CD4-positive, CD25-positive, alpha-beta regulatory T cell (primary cell): ENCODE measurements at places on chromosomes 5 and 9.

DNA sequence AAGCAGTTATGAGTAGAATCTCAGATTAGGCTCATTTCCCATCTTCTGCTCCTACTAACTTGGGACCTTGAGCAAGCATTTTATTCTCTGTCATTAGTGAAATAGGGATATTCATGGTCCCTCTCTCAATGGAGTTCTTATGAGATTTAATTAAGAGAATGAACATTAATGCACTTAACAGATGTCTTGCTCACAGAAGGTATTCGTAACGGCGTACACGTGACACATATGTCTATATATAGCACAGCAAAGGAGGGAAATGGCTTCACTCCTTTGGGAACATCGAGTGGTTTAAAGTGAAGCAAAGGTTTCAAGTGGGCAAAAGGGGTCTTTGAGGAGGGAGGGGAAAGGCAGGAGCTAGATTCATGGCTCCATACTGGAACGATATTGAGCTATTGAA is 24.6 kb downstream of the KDM4C start:
- no peaks in the 10 kb centered on the region for H3K27me3 ChIP-seq
- peaks cover 33% of the 10 kb centered on the region for H3K4me1 ChIP-seq
- DNase-seq = no peak
- H3K4me3 ChIP-seq = no peak overlapping the region
- H3K27ac ChIP-seq = no peak overlapping the region

DNA sequence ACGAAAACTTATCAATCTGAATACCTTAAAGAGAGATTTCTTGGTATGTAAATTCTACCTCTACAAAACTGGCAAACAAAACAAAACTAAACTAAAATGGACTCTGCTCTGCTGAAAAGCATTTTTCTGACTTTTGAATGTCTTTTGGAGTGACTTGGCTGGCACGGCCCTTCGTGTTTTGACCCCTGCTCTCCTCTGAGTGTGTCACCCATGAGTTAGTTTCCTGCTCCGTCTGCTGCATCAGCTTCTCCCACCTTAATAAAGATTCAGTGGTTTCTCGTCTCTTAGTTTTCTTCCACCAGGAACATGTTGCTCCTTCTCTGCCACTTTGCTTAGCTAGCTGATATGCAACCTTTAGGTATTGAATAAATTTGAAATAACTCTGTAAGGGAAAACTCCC is 1084.0 kb upstream of the CDH18 start:
- H3K27me3 ChIP-seq = no peaks in the 10 kb centered on the region
- no peak overlapping the region for H3K27ac ChIP-seq
- DNase-seq = no peak
- no peaks in the 10 kb centered on the region for H3K36me3 ChIP-seq

DNA sequence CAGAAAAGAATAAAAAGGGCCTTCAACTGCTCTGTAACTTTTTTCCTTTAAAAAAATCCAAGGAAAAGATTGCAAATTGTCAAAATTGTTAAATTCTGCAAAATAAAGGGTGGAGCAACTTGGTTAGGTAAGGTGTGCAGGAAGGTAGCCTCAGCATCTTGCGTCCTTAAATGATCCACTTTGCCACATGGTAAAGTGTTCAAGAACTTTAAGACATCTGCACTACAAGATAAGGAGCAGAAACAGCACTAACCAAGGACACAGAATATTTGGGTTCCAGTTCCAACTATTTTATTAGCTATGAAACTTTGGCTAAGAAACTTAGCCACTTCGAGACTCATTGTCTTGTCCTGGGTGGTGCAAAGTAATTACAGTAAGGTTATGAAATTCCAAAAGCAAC is 53.7 kb downstream of the ANKRD55 start:
- H3K4me3 ChIP-seq = no peak overlapping the region
- no peak overlapping the region for H3K27ac ChIP-seq
- no peak for DNase-seq
- H3K36me3 ChIP-seq = no peaks in the 10 kb centered on the region
- no peaks in the 10 kb centered on the region for H3K4me1 ChIP-seq

GRCh38 chr5:3099526-3099925 is 348.0 kb upstream of the IRX2 start:
- H3K27me3 ChIP-seq = no peaks in the 10 kb centered on the region
- H3K36me3 ChIP-seq = no peaks in the 10 kb centered on the region
- H3K4me3 ChIP-seq = no peak overlapping the region
- H3K27ac ChIP-seq = no peak overlapping the region

DNA sequence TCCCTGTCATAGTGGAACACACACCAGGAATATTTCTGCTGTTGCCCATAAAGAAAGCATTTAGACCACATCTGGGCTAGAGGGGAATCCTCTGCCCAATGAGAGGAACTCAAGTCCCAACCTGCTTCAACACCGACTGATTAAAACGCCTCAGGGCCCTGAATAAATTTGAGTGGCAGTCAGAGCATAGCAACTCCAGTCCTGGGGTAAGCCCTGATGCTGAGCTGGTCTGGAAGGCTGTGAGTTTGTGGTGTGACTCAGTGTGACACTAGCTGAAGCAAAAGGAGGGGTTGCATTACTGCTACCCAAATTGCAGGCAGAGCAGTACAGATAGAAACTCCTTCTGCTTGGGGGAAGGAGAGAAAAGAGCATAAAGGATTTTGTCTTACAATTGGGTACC is 148.3 kb downstream of the PRDM9 start:
- DNase-seq = no peak
- no peaks in the 10 kb centered on the region for H3K27me3 ChIP-seq
- no peaks in the 10 kb centered on the region for H3K36me3 ChIP-seq
- H3K4me1 ChIP-seq = no peaks in the 10 kb centered on the region
- H3K4me3 ChIP-seq = no peak overlapping the region

- no peak for DNase-seq
- no peaks in the 10 kb centered on the region for H3K4me1 ChIP-seq
- no peaks in the 10 kb centered on the region for H3K27me3 ChIP-seq
- H3K27ac ChIP-seq = no peak overlapping the region
- no peaks in the 10 kb centered on the region for H3K36me3 ChIP-seq
Measured at GRCh38 chr9:88706193-88707113, 171.5 kb downstream of the NXNL2 start.

DNA sequence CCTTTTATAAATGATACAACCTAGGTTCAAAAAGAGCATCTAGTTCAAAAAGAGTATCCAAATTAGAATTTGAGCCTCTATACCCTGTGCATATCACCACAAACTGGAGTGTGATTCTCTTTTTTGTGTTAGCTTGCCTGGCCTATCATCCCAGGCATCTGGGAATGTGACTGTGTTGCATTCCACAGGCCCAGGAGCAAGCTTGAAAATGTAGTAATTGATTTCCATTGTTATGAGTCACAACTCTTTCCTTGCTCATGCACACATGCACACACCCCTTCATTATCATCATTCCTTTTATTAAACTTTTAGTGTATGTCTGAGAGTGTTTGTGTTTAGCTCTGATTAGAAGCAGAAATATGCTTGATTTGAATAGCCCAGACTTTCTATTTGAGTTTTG is 75.2 kb downstream of the FCHO2 start:
- no peak for DNase-seq
- no peaks in the 10 kb centered on the region for H3K4me1 ChIP-seq
- no peaks in the 10 kb centered on the region for H3K27me3 ChIP-seq
